Activated T-helper 1 cell treated with anti-CD3 and anti-CD28 coated beads, Interleukin-2, amount 50 U/mL, for 16 hours (primary cell): ENCODE measurements at places on chromosomes 12 and 14.

GRCh38 chr14:25007832-25008231 is 42.1 kb downstream of the STXBP6 start:
- DNase-seq, result no peak

DNA sequence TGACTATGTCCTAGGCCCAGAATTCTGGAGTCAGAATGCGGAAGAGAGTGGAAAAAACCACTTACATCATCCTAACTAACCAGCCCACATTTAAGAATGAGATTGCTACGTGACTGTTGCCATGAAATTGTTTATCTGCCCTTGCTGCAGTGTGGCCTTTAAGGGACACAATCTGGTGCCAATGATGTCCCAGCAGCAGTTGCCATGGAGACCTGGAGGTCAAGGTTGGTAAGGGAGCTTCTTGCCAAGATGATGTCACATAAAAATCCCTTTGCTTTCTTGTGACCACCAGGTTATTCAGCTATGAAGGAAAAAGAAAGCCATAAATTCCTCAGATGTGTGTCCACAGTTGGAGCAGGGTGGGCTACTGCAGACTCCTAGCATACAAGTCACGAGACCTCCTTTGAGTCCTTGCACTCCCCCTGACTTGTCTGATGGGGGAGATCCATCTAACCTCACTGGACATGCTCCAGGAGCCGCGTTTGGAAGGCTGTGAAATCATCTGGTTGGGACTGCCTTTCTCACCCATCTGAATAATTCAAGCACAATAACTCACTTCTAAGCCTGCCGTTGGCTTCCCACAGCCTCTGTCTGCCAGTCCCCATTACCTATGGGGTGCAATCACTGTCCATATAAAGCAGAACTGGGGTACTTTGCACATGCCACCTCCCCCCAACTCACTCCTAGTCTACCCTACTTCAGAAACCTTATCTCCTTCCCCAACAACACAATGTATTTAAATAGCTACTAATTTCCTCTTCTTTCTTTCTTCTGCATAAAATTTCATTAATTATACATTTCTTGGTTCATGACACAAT is 165.6 kb downstream of the ZFP36L1 start:
- no peak for DNase-seq

GRCh38 chr12:90067791-90068190 is 359.2 kb upstream of the ATP2B1 start:
- no peak for DNase-seq

- no peak for DNase-seq
These were observed 5.4 kb downstream of the GAPDH start for GRCh38 chr12:6539707-6540134.

GRCh38 chr12:114319422-114319821 is 86.5 kb downstream of the TBX5 start:
- DNase-seq, result no peak

- DNase-seq, result no peak
These were observed 55.4 kb downstream of the UBR7 start for GRCh38 chr14:93262446-93262845.

DNA sequence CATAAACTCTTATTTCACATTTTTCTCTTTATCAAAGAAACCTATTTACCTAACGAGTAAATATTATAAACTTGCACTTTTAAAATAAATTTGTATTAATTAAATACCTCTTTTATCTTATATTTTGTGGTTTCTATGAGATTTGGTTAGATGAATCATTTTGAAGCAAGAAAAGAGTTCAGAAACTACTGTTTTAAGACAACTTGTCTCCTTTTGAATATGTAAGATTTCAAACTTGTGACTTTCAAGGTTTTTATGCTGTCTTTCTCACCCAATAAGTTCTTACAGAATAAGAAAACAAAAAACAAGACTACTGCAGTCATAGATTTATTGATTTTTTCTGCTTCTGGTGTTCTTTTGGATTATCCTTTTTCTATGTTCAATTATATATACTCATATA is 339.0 kb downstream of the SNAPC1 start:
- no peak for DNase-seq

- DNase-seq, result peak; percentile 44
These were observed 738 bp downstream of the CKAP4 start for GRCh38 chr12:106246891-106247673.

DNA sequence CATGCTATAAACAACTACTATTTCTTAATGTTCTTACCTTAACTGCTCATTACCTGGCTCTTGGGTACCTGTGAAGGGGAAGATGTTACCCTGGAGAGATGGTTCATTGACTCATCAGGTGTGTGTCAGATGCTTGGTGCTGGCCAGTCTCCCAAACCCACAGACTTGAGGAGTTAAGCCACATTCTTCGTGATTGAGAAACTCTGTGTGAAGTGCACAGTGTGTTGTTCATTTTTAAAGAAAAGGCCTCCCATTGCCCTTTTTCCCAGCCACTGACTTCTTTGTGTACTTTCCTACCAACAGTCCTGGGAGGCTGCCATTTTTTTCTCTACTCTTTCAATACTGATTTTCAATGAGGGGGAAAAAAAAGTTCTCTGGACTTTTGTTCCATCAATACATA is 3.2 kb downstream of the MGST1 start:
- no peak for DNase-seq

GRCh38 chr14:90853116-90853515 is 36.9 kb upstream of the TTC7B start:
- no peak for DNase-seq

DNA sequence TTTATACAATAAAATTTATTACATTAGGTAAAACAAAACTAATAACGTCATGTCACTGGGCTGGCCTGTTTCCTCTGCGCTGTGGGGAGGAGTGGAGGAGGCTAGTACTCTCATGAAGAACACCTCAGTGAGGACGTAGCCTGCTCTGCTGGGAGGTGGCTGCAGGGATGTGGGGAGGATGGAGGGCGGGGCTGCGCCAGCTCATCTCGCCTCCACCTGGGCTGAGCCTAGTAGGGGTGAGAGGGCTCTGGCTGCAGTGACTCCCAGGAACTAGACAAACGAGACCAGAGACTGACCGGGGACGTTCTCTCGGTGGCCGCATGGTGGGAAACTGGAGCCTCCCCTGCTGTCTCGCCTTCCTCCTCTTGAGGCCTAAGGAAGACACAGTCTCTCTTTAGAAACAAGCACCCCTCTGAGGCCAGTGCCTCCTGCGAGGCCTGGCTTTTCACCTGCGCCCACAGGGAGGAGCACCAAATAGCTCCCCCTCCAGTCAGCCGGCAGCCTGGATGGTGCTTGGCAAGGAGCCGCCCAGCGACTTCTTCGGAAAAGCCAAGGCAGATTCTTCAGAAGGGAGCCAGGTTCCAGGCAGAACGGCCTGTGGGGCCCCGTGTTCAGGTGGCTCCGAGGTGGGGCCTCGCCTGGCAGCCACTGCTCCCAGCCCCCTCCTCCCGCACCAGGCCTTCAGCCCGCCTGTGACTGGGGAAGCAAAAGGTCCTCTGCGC is 62.4 kb downstream of the PLEKHG3 start:
- no peak for DNase-seq

- DNase-seq, result no peak
These were observed 743 bp upstream of the AACS start for GRCh38 chr12:125064492-125064891.

DNA sequence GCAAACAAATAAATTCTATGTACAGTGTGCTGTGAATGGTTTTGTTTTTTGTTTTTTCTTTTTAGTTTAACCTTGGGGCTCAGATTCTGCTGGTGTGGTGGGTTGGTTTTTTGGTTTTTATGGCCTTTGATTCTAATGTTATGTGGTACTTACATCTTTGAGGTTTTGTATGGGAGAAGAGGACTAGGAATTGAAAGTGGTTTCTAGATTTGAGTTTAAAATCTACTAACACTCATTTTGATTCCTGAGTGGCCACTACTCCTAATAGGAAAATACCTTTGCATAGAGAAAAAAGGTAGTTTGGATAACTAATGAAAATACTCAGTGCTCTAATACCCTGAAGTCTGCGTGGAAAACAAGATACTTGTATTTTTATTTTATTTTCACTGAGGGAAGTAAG is 137.7 kb downstream of the MON2 start:
- no peak for DNase-seq

DNA sequence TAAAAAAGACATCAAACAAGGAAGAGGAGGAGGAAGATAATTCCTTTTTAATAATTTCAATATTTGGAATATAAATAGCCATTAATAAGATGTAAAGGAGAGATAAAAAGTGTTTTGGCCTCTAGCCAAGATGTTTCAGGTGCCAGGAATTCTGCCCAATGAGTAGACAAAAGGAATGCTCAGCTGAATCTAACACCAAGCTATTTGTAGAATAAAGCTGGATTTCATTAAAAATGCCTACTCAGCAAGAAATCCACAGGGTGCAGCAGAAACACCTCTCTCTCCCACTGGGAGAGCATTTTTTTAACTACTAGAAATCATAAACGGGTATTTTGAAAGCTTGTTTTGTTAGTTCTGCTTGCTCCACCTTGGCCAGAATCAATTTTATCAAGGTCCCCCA is 4.1 kb upstream of the STAB2 start:
- DNase-seq, result no peak

DNA sequence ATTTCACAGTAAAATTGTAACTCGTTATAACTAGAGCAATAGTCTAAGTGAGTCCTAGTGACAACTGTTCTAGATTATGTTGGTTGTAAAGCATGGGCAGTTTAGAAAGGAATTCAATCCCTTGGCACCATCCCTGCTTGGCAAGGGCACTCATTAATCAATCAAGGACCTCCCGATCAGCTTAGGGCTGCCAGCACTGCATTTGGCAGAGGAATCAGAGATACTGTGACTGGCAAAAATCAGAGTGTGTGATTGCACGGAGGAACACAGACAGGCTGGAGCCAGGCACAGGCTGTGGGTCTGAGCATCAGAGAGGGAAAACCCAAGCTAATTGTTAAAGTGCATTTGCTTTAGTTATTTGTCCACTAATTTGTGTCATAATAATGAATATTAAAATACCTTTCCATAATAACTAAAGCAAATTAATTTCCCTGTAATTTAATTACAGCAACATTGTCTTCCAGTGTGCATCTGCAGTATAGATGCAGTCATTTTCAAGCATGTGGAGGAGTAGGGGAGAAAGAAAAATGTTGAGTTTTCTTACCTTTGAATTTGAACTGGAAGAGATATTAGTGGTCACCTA is 3.2 kb upstream of the EGLN3 start:
- DNase-seq, result no peak

DNA sequence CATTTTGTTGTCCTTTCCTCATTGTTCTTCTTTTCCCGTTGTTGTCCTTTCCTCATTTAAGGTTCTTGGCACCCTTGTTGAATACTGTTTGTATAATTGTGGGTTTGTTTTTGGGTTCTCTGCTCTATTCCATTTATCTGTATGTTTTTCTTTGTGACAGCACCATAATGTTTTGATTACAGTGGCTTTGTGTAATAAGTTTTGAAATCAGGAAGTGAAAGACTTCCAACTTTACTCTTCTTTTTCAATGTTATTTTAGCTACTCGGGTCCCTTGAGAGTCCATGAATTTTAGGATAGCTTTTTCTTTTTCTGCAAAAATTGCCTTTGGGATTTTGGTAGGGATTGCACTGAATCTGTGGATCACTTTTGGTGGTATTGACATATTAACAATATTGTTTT is 28.1 kb downstream of the ETNK1 start:
- no peak for DNase-seq

GRCh38 chr12:42958291-42958674 is 368.7 kb upstream of the PRICKLE1 start:
- DNase-seq, result no peak

GRCh38 chr14:54483073-54483745 is 5.6 kb downstream of the GMFB start:
- no peak for DNase-seq

- no peak for DNase-seq
These were observed 107.9 kb downstream of the TRAFD1 start for GRCh38 chr12:112233242-112233641.

GRCh38 chr12:100721169-100721568 is 73.4 kb upstream of the ANO4 start:
- no peak for DNase-seq

- no peak for DNase-seq
These were observed 53.3 kb downstream of the TMX1 start for GRCh38 chr14:51293149-51293911.

DNA sequence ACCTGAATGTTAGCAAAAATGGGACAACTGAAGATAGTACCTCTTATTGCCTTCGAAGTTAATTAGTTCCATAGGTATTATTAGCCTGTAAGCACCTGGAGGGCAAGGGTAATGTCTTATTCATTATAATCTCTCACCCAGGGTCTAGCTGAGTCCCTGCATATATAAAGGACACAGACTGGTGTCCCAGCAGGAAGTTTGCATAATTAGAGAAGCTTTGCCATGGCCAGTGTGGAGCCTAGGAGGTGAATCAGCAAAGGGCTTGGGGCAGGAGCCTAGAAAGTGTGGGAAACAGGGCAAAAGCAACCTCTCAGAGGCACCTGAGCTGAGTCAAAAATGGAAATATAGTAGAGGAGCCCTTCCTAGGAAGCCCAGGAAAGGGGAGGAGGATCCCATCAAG is 120.4 kb downstream of the NEDD1 start:
- DNase-seq, result no peak

GRCh38 chr12:76303989-76304460 is 44.2 kb downstream of the BBS10 start:
- DNase-seq, result no peak
